Calu3 (cell line): ENCODE measurements at places on chromosomes 1 and 21.

DNA sequence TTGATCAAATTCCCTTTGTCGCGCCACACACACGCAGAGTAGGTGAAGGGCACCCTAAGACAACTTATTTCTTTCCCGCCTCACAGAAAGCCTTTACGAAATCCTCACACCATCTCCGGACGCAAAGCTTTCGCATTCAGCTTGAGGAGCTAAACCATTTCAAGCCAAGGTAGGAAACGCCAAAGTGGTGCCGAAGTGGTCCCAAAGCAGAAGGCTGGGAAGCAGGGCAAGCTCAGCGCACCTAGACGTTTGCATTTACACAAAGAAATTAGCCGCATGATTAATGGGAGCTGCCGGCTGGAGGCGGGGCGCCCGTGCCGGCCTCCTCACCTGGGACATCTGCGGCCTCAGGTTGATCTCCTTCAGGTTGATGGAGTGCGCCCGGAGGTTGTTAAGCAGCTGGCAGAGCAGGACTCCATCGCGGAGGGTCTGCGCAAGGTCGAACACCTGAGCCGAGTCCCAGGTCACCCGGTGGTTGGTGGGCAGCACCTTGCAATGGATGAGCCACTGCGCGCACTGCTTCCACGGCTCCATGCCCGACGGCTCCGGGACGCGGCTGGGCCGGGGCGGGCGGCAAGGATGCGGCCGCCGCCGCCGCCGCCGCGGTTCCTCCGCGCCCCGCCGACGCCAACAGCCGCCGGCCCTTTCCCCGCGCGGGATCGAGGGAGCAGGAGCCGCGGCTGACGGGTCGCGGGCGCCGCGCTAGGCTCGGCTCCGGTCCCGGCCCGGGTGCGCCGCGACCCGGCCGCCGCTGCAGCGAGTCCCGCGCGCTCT lies 457 bp downstream of the VAV3 start:
- no peak for DNase-seq

GRCh38 chr1:166675213-166675612 lies 164.1 kb upstream of the POGK start:
- no peak for DNase-seq

GRCh38 chr1:86774305-86775295 lies 70.2 kb downstream of the SH3GLB1 start:
- peak; percentile 68 for DNase-seq

- no peak for DNase-seq
Measured at GRCh38 chr1:10278880-10279279, 68.5 kb downstream of the KIF1B start.

GRCh38 chr1:171254859-171255258 lies 6.6 kb downstream of the FMO1 start:
- DNase-seq = no peak

DNA sequence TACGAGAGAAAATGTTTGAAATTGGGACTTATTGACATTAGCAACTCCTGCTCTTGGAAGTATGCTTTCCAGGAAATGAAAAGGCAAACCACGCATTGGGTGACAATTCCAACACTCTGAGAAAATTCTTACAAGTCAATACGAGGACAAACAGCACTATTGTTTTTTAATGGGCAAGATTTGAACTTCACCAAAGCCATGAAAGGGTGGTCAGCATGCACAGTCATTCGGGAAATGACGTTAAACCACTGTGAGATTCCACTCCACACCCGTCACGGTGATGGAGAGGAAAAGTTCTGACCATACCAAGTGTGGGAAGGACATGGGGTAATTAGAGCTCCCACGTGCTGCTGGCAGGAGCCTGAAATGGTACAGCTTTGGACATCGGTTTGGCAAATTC lies 12.2 kb upstream of the PRXL2B start:
- DNase-seq = no peak
